Ovary (tissue), 10 donors: ENCODE measurements at places on chromosomes 3 and 15.

GRCh38 chr3:38117748-38118420 is 19.0 kb downstream of the ACAA1 start:
- peak; percentile 44 for DNase-seq

DNA sequence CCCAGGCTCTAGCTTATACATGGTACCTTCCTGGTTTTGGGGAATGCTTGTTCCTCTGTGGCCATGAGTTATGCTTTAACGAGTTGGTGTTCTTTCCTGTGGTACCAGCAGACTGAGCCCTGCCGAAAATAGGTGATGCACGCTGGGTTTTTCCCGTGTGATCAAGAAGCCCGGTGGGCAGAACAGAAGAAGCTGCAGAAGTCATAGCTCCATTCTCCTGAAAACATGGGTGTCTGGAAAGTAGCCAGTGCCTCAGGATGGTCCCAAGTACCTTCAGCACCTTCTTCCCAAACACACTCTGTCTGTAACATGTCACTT is 25.2 kb downstream of the MAPKBP1 start:
- DNase-seq: no peak

GRCh38 chr3:133038731-133039375 is 662 bp downstream of the TMEM108 start:
- DNase-seq: no peak

GRCh38 chr15:31254431-31255175 is 72.0 kb upstream of the KLF13 start:
- DNase-seq: no peak

DNA sequence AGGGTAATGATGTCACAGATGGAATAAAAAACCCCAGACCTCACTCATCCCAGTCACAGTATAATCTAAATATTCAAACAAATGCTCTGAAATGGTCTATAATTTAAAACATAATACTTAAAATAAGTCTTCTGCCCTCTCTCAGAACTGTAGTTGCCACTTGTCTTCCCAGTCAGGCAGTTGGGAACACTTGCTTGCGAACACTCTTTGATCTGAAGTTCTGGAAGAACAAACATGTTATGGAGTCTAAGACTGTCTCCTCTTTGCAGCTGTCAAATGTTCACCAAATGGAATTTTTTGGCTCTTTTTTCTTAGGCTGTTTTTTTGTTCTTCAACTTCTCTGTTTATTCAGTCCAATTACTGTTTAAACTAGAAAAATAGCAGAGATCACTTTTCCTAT is 711.1 kb upstream of the GOLIM4 start:
- no peak for DNase-seq
